ENCODE measurements at places on chromosomes 1 and 21.
A peak's percentile ranks its signal among the peaks of the same experiment; 100 is the strongest.

DNA sequence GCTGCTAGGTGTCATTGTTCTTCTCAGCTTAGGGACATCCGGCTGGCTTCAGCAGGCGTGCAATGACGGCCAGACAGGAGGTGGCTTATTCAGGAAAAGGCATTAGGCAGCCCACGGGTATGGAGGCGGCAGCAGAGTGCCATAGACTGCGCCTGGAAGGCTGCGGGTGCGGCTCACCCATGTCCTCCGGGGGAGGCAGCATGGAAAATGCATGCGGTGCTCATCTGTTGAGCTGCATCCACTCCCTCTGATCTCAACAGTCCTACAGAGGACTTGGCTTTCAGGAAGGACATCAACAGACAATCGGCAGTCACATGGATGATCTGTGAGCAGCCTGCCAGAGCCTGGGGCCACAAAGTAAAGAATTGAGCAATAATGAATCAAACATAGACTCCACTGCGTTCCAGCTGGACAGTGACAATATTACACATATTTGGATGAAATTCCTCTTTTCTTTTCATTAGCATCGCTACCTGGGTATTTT, 42.9 kb downstream of the UMODL1 start:
- no peak for DNase-seq

DNA sequence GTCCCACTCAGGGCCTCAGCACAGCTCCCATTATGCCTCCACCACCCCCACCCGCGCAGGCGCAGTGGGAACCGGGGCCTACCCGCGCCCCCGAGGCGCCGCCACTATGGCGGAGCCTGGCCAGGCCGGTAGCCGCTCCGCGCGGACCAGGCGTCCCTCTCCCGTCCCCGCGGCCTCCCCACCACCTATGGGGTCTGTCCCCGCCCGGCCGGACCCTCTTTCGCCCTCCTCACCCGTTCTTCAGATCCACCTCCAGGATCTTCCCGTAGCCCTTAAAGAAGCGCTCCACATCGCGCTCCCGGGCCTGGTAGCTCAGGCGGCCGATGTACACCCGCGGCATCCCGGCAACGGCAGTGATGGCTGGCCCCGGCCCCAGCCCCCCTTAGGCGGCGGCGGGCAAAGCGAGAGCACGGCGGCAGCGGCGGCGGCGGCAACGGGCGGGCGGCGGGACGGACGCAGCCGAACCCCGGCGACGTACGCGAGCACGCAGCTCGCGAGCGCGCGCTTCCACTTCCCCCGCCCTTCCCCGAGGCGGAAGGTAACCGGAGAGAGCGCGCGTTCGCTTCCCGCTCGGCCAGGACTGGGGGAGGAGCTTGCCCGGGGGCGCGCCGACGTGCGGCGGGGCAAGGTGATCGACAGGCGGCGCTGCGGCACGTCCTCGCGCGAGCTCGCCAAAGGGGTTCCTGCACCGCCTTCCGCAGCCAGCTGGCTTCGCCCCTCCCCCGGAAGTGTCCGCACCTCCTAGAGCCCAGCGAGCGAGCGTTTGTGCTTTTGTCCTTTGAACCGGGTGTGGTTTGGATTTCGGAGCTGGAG, at the start of gene SRSF4:
Gene SRSF4 (minus strand): TSS at position 488 of the 813 bp plus-strand sequence. CDS start 148 bp downstream, at position 340.
- DNase-seq: peak; percentile 98

DNA sequence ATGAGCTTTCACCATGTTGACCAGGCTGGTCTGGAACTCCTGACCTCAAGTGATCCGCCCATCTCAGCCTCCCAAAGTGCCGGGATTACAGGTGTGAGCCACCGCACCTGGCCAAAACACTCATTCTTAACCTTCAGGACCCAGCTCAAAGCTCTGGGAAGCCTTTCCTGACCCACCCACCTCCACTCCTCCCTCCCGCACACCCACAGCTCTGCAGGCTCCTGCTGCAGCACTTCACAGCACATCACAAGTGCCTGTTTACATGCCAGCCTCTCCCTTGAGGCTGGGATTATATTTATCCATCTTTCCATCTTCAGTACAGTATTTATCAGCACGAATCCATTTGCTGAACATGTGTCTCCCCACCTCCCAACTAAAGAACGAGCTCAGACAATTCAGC, 14.9 kb downstream of the SLC9A1 start:
- DNase-seq: no peak

DNA sequence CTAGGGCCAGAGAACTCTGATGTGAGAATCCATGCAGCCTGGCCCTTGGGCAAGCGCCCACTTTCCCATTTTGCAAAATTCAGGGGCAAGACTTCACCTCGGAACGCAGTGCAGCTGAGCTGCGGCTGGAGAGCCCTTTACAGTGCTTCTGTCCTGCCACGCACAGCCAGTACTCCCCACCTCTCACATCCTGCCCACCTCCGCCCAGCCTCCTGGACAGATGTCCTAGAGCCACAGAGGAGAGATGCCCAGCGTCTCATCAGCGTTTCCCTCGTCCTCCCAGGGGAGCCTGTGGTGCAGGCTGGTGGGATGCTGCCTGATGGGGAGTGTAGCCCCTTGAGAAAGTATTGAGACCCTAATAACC, 29.6 kb downstream of the RUNX3 start:
- DNase-seq: no peak

GRCh38 chr1:218525031-218525430, 179.9 kb downstream of the TGFB2 start:
- DNase-seq: no peak

DNA sequence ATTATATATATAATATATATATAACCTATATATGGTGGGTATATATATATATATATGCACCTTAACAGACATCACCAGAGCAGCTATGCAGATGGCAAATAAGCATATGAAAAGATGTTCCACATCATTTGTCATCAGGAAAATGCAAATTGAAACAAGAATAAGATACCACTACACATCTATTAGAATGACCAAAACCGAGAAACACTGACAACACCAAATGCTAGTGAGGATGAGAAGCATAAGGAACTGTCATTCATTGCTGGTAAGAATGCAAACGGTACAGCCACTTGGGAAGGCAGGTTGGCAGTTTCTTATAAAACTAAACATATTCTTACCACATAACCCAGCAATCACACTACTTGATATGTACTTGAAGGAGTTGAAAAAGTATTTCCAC, 219.8 kb upstream of the PRMT6 start:
- no peak for DNase-seq

- DNase-seq: no peak
Observed at GRCh38 chr1:162270016-162270770, 106.5 kb downstream of the SPATA46 start.

GRCh38 chr21:34227386-34227852, 136.4 kb upstream of the KCNE2 start:
- DNase-seq: no peak

DNA sequence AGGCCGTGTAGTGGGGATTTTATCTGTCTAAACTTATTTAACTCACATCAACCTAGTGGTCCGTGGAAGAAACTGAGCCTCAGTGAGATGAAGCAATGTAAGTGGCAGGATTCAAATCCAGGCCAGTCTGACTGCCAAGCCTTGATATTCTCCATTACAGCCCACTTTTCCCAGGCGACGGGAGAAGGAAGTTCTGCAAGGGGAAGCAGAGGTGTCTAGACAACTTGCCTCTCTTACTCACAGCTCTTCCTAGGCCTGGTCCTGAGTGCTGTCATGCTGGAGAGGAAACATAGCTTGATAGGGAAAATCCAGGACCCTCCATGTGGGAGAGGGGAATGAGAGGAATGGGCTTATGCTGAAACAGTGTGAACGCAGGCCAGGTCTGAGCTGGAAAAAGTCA, 9.1 kb downstream of the CTSE start:
- no peak for DNase-seq

GRCh38 chr1:207807326-207807689, 55.5 kb downstream of the CD46 start:
- DNase-seq: no peak

- no peak for DNase-seq
Observed at GRCh38 chr1:33902486-33903209, 38.8 kb downstream of the HMGB4 start.

- DNase-seq: no peak
Observed at GRCh38 chr1:156276532-156276931, 6.1 kb downstream of the SMG5 start.

GRCh38 chr1:164701189-164701761, 142.3 kb downstream of the PBX1 start:
- DNase-seq: no peak

GRCh38 chr1:235669277-235669676, 19.7 kb upstream of the GNG4 start:
- no peak for DNase-seq

GRCh38 chr1:111875640-111876039, 113.8 kb downstream of the KCND3 start:
- DNase-seq: no peak

GRCh38 chr1:226618380-226618779, 69.8 kb downstream of the STUM start:
- no peak for DNase-seq

DNA sequence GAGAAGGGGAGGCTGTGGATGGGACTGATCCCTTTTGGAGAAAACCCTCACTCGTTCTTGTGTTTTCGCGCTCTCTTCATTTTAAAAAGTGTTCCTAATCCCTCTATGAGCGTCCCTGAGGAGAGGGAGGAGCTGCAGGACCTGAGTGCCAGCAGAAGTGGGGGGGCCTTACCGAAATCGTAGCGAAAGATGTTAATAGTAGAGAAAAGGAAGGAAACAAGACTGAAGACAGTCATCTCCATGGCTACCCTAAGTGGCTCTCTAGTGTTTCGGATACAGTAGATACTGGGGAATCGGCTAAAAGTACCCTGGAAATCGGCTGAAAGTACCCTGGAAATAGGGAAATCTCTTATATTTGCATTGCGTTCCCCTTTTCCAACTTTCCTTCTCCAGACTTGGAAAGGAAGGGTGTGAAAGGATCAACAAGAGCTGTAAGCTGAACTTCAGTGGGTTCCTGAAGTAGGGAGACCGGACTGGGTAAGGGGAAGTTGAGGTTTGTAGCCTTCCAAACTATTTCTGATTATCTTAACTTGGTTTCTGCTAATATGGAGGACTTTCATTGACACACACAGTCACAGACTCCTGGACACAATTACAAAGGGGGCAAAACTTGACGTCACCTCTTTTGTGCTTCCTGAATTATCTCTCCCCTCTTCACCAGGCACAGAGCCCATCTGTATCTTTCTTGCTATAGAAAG, 486 bp upstream of the DSTYK start:
- DNase-seq: no peak

- DNase-seq: no peak
Observed at GRCh38 chr1:48889082-48889481, 112.4 kb upstream of the BEND5 start.

DNA sequence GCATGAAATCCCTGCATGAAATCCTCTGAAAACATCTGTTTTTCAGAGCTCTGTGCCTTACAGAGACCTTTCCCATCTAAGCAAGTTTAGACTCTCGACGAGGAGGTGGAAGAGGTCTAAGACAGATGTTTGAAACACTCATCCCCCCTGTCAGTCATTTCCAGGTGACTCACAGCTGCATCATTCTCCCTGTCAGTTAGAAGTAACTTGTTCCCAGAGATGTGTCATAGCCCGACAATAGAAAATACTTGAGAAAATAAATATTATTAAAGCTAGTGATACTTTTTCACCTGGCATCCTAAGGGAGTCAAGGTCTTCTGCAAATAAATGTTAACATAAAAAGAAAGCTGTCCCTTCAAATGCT, 41.6 kb upstream of the SEC16B start:
- DNase-seq: no peak

GRCh38 chr21:21631961-21632360, 633.8 kb downstream of the NCAM2 start:
- no peak for DNase-seq

- DNase-seq: no peak
Observed at GRCh38 chr1:226201029-226201593, 14.6 kb upstream of the ACBD3 start.

GRCh38 chr1:107900090-107900945, 64.7 kb downstream of the VAV3 start:
- DNase-seq: no peak

- DNase-seq: no peak
Observed at GRCh38 chr1:169521226-169521625, 35.5 kb upstream of the SLC19A2 start.

DNA sequence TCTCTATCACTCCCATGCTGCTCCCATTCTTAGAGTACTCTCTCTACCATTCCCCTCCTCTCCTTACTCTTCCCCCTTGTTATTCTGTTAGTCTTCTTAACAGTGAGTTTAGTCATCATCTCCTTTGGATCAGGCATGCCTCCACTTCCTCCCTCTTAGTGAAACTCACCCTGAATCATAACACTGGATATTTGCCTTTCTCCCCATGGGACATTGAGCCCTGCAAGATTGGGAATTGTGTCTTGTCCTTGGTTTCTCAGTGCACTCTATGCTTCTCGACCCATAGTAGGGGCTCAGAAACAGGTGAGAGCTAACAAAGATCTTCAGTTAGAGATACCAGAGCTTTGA, 68.3 kb upstream of the GCLM start:
- no peak for DNase-seq

DNA sequence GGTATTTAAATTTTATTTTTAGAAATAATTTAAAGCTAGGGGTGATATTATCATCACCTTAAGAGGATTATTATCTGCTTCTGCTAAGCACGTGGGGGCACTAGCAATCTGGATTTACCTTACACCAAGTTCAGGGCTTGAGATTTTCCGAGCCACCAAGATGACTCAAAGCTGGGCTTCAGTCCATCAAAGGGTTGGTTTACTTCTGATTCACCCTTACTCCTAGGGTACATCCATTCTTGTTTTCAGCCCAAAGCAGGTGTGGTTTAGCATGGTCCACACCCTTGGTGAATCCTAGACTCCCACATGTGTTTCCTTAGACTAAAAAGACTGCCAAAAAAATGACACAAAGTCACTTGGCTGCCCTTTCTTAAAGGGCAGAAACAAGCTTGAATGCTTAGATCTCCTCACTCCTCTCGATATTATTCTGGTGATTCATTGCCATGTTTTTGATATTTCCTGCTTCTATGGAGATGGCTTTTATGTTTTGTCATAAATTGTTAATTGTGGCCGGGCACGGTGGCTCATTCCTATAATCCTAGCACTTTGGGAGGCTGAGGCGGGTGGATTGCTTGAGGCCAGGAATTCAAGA, 9.8 kb upstream of the PRSS38 start:
- DNase-seq: no peak

- no peak for DNase-seq
Observed at GRCh38 chr1:6523566-6523965, 30.7 kb downstream of the NOL9 start.

- no peak for DNase-seq
Observed at GRCh38 chr1:197314682-197315081, 46.6 kb downstream of the CRB1 start.

- no peak for DNase-seq
Observed at GRCh38 chr1:97196825-97197516, 475.4 kb downstream of the PTBP2 start.

- no peak for DNase-seq
Observed at GRCh38 chr1:27958513-27958912, 1.3 kb upstream of the XKR8 start.

- DNase-seq: no peak
Observed at GRCh38 chr1:196181594-196181878, 426.7 kb downstream of the KCNT2 start.

- DNase-seq: no peak
Observed at GRCh38 chr1:112879834-112880233, 76.2 kb downstream of the SLC16A1 start.

GRCh38 chr1:97033949-97034348, 312.4 kb downstream of the PTBP2 start:
- DNase-seq: no peak

GRCh38 chr1:195415584-195415983, 1192.7 kb downstream of the KCNT2 start:
- no peak for DNase-seq

GRCh38 chr21:36423771-36424433, 38.7 kb downstream of the CHAF1B start:
- DNase-seq: no peak
